ENCODE measurements at places on chromosomes 1 and 21. TPM values are rescaled to one million over a fixed set of nuclear protein-coding genes. Genes with fewer than 3 reads are reported as not detected.

DNA sequence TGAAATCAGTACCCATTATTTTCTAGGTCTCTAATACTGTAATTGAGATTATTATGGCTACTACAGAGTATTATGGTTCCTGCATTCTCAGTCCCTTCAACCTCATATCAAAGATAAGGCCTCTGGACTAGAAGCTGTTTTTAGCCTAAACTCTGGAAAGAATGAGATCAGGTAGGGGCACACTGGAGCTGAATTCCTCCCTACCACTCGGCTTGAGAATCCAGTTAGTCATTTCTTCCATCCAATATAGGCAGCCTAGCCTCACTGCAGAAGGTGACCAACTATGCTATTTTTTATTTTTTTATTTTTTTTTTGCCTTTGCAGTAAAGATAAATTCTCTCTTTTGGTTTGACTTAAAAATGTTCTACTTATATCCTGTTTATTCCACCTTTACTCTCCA is 8.0 kb upstream of the HAX1 start:
- no peak for DNase-seq

Gene LMX1A
- total RNA-seq, result not detected

GRCh38 chr1:32538887-32539583 is at the start of gene ZBTB8A:
Gene ZBTB8A, plus strand, starts transcription at chr1:32539427. Its CDS starts 53,505 bp downstream, at chr1:32592932.
- DNase-seq, result peak; percentile 47

DNA sequence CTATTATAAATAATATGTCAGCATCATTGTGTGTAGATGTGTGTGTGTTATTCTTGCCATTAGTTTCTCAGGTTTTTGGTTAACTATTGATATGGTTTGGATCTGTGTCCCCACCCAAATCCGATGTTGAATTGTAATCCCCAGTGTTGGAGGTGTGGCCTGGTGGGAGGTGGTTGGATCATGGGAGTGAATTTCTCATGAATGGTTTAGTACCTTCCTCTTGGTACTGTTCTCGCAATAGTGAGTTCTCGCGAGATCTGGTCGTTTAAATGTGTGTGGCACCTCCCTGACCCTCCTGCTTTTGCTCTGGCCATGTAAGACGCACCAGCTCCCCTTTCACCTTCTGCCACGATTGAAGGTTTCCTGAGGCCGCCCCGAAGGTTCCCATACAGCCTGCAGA is 9.6 kb upstream of the POFUT2 start:
- DNase-seq, result no peak

DNA sequence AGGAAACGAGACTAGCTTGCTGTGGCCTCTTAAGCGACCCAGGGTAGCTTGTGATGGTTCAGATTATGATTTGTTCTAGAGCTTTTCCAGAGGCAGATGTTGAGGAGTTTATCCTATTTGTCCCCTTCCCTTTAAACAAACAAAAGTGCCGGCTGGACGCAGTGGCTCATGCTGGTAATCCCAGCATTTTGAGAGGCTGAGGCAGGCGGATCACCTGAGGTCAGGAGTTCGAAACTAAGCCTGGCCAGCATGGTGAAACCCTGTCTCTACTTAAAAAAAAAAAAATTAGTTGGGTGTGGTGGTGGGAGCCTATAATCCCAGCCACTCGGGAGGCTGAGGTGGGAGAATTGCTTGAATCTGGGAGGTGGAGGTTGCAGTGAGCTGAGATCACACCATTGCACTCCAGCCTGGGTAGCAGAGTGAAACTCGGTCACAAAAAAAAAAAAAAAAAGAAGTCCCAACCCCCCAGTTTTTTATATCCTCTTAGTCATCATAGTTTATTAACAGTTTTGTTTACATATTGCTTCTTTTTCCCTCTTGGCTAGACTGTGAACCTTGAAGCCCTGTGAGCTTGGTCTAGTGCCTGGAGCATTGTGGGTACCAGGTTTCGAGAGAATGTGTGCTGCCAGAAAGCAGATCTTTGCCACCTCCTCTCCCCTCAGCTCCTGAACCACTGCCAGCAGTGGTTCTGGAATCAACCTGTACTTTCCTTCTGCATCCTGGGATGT is 29.8 kb downstream of the MAPKAPK2 start:
- DNase-seq, result peak; percentile 93

Gene CFHR2
- total RNA-seq, result not detected

GRCh38 chr1:9129266-9130041 is 552 bp upstream of the GPR157 start:
- peak; percentile 41 for DNase-seq

Gene ALPL
- not detected for total RNA-seq

DNA sequence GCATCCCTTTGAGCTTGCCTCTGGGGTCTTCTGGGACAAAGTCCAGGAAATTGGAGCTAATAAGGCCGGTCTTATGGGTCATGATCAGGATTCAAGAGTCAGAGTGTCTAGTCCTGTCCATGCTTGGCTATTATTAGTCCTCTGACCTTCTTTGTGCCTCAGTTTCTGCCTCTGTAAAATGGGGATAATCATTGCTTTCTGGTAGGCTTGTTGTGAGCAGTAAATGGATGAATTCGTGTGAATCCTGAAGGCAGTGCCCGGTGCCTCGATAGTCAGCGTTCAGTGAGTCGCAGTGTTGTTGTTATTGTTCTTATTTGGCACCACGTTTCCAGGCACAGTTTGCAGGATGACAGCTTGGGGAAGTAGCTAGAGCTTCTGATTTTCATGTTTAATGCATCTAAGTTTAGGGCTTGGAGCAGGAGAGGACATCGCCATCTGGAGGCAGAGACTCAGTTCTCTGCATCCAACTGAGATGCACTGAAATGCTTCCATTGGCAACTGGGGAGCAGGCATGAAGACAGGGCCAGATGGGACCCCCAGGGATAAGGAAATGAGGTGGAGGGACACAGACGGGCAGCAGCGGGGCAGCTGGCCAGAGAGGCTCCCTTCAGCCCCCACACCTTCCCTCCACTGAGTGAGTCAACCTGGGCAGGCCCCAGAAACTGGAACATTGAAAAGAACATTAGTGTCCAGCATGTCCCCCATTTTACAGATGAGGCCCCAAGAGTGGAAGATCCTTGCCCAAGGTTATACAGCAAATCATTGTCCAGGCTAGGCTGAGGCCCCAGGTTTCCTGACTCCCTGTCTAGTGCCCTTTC is 160.3 kb downstream of the PTPRU start:
- DNase-seq, result no peak

Gene NR5A2
- total RNA-seq, result 0.06 TPM

DNA sequence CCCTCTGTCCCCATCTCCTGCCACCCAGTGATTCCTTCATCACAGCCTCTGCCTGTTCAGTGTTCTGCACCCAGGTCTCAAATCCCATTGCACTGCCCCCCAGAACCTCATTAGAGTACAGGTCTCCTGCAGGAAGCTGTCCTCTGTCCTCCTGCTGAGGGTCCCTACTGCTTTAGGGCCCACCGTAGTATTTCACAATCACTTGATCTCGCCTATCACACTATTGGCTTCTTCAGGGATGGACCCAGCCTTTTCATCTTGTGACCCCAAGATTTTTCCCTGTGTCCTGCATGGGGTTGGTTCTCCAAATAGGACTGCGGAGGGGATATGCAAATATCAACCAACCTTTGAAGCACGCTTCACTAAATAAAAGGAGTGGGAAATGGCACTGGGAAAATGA is 331.1 kb upstream of the AJAP1 start:
- no peak for DNase-seq

DNA sequence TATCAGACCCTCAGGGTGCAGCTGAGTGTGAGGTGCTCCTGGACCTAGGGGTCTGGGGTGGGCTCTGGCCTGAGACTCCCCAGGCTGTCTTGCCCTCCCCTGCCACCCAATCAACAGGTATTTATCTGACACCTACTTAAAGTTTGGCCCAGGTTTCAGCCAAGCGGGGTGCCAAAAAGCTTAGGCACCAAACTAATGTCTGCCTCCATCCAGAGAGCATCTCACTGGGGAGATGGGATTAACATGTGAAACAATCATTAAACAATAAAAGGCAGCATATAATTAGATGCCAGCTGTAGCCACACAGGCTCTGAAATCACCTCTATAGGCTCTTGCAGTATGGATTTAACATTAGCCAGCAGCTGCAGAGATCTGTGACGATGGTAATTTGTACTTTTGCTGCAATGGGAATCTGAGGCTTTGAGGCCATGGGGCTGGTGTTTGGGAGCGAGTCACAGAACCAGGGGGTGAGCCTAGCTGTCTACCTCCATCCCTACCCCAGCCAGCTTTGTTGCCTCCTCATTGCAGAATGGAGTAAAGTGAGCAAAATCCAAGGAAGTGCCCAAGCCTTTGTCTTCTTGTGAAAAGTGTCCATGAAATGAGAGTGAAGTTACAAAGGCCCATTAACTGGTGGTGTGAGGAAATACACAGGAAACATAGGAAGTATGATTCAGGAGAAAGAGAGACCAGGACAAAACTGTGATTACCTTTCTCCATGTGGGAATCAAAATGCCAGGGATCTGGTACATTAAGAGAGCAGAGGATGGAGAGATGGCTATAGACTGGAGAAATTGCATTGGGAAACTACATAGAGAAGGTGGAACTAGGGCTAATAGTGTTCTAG is 36.1 kb downstream of the EIF2D start:
- no peak for DNase-seq

DNA sequence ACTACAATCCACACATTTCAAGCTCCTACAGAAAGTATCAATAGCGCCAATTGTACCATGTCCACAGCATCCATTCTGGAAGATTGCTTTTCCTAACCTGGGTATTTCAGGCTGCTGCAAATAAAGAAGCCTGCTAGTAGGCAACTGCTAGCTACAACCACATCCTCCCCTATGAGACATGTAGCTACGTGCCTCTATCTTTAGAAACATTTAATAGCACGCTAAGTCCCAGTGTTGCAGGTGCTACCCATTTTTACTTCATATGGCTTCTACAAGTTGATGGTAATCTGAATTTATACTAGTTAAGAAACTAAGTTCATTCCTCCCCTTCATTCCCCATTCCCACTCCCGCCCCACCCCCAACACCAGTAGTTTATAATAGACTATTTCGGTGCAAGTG is 7.4 kb upstream of the AMPD1 start:
- no peak for DNase-seq

- DNase-seq, result no peak
These were observed 141.4 kb downstream of the SMYD3 start for GRCh38 chr1:246365708-246366107.

- no peak for DNase-seq
These were observed 28.1 kb downstream of the RUNX3 start for GRCh38 chr1:24901791-24902470.

- DNase-seq, result no peak
These were observed 2.0 kb upstream of the ATF3 start for GRCh38 chr1:212606395-212607205.

DNA sequence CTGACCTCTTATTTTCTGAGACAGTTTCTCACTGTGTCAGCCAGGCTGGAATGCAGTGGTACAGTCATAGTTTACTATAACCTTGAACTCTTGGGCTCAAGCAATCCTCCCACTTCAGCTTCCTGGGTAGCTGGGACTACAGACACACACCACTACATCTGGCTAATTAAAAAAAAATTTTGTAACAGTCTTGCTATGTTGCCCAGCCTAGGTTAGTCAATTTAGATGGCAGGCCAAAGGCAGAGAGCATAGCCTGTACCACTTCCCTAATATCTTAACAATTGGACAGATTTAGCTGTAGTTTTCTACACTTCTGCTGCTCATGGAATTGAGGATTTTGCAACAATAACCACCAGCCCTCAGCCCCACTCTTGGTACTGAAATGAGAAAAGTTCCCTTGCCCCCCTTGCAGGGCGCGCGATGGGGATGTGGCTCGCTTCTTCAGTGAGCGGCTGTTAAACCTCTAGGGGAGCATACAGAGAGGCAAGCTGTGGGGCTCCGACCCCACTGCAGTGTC is 34.9 kb upstream of the PTGFRN start:
- no peak for DNase-seq

GRCh38 chr1:178284058-178284457 is 190.2 kb downstream of the RASAL2 start:
- DNase-seq, result no peak

Gene CYP2J2
- 6.1 TPM for total RNA-seq

Gene NBPF20
- 0.25 TPM for total RNA-seq

GRCh38 chr1:97350241-97350640 is 570.6 kb downstream of the DPYD start:
- no peak for DNase-seq

DNA sequence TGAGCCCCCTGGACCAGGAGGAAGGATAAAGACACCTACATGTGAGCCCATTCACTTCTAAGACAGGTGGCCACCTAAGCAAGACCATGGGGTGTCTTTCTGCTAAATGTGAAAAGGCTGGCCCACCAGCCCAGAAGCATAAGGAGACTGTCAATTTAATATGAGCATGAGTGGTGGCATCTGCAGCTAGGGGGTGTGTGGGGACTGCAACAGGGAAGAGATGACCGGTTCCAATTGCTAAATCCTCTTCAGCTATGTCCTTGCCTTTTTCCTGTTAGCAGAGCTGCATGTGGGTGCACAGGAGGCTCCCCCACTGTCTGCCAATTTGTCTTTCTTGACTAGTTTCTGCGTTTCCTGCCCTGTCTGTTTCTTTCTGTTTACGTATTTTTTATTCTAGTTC is 22.3 kb upstream of the BMP8A start:
- no peak for DNase-seq

DNA sequence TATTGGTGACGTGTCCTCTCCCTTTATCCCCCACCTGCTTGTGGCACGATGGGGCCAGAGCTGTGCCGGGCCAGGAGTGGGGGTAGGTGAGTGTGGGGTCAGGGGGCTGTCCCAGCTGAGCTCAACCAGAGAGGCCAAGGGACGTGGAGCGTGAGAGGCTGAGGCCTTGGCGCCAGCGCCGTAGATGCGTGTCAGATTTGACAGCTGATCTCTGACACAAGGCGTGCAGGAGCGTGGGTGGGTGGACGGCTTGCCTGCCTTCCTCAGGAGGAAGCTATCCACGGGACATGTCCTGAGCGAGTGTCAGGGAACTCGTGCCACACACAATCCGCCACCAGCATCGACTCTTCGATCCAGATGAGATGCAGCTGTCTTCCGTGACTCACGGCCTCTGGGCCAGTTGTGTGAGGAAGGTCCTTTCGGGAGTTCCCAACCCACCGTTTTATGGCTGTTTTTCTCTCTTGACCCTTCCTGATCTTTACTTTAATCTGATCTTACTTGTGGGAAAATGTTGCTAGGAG is 56.7 kb downstream of the SPSB1 start:
- DNase-seq, result no peak

Gene GAS5
- 335 TPM for total RNA-seq

GRCh38 chr1:235006132-235006721 is 122.4 kb downstream of the TOMM20 start:
- no peak for DNase-seq

Gene ITLN2
- total RNA-seq, result not detected

Data from H4 (cell line).